ENCODE measurements at places on chromosomes 2 and 18.

- DNase-seq = no peak
Measured at GRCh38 chr2:132638313-132639040, 31.5 kb downstream of the LYPD1 start.

GRCh38 chr2:68751397-68752339 lies 17.1 kb downstream of the ARHGAP25 start:
- peak; percentile 85 for DNase-seq

DNA sequence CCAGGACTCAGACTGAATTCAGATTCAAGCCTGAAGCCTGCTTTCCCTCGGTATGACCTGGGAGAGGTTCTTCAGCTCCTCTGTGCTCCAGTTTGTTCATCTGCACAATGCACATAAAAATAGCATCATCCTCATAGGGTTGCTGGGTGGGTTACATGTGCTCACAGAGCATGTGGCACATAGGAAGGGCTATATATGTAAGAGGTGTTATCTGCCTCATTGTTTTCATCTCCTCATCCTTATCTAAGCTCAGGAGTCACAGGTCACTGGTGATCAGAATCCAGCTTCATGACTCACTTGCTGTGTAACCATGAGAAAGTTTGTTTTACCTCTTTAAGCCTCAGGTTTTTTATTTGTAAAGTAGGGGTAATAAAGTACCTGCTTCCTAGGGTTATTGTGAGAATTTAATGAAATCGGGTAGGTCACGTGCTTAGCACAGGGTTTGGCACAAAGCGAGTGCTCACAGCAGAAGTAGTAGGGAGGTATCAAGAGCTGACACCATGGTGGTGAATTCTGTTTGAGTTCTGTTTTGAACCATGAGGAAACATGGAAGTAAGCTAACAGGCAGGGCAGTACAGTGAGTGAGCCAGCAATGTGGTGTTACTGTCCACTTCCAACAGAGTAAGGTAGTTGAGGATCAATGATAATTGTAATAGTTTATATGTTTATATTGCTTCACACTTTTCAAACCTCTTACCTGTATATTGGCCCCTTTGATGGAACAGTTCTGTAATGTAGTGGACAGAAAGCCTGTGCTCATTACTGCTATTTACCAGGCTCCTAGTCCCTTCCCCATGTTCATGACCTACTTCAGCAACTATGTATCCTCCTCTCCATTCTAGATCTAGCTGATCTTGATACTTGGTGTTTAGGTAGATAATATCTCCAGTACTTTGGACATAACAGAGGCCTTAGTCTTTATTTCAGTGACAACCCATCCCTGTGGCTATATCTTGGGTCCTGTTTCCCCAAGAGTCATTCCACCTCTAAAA lies 141.4 kb upstream of the LTBP1 start:
- no peak for DNase-seq

GRCh38 chr2:141605163-141605562 lies 525.7 kb downstream of the LRP1B start:
- no peak for DNase-seq

DNA sequence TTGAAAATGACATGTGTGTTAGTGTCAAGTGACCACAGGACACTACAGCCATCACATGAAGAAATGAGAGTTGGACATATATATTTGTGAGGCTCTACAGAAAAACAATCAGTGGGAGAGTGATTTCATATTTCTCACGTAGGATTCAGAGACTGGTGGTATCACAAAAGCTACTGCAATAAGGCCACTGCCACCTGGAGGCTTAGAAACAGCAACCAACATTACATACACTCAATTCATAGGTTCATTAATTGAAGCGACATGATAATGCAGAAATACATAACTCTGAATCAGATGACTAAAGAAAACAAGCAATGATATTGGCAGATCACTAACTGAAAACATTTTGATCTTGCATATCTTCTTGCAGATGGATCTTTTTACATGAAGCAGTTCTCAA lies 248.1 kb upstream of the KLHL14 start:
- DNase-seq = no peak

DNA sequence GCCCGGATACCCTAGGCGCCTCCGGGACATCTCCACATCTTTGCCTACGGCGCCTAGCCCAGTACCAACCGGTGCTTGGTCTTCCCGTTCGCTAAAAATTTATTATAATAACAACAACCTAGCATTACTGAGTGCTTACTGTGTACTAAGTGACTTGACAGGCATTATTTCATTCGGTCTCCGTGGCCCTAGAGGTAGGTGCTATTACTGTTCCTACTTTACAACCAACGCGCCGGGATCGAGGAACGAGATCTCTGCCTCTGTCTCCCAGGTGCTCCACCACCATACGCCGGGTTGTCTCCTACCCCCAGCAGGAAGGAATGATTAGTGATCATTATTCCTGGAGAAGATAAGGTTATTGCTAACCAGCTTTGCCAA lies 657 bp upstream of the BIN1 start:
- no peak for DNase-seq

GRCh38 chr18:36028859-36029258 lies 38.5 kb downstream of the RPRD1A start:
- no peak for DNase-seq

DNA sequence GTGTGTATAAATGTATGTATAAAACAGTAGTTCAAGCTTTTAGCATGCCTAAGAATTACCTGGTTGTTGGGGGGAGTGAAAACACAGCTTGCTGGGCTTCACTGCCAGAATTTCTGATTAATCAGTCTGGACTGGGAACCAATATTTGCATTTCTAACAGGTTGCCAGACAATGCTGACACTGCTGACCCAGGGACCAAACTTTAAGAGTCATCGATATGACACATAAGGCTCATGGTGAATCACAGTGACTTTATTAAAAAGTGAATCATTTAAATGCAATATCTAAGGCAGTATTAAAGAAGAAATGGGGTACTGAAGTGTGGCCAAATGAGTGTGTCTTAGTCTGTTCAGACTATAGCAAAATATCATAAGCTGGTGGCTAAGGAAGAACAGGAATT lies 195.9 kb upstream of the DTNA start:
- no peak for DNase-seq

DNA sequence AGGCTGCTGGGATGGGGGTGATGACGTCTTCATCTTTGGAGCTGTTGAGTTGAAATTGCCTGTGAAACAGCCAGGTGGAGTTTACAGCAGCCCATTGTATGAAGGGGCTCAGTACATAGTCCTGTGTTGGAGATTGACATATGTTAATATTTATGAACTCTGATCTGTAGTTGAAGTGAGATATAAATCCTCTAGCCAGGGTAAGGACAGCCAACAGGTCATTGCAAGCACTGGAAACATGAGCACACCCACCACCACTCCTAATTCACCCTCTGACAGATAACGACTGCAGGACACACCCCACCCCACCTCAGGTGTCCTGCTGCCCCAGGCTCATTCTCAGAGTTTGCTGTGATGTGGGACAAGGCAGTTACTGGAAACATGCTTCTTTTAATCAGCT lies 112.4 kb upstream of the TRIB2 start:
- DNase-seq = no peak

- DNase-seq = peak; percentile 17
Measured at GRCh38 chr18:58297198-58297597, 253.2 kb downstream of the NEDD4L start.

DNA sequence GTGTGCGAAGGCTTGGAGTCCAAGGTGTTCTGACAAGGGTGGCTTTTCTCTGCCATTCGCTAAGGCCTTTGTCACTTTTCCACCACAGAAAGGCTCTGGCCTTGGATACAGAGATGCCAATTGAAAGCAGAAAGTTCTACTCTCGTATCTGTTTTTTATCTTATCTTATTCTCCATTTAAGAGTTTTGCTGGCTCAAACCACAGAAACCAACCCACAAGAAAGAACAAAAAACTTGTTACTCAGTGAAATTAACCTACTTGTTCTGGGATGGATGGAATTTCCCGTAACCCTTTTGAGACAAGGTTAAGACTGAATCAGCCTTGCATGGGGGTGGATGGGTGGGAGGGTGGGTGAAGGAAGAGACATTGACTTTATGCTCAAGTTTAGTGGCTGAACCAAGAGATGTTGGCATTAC lies 221.7 kb downstream of the CDH20 start:
- DNase-seq = no peak

GRCh38 chr2:72126186-72127100 lies 21.2 kb downstream of the CYP26B1 start:
- no peak for DNase-seq

GRCh38 chr2:206274434-206275311 lies at the start of gene ZDBF2:
ZDBF2 (plus strand) TSS chr2:206274663; CDS start chr2:206281850, 7,187 bp downstream.
- peak; percentile 51 for DNase-seq

GRCh38 chr2:182937870-182938269 lies 71.4 kb upstream of the FRZB start:
- DNase-seq = no peak

GRCh38 chr2:227183657-227184367 lies 19.4 kb downstream of the COL4A3 start:
- no peak for DNase-seq

- no peak for DNase-seq
Measured at GRCh38 chr2:179487010-179487731, 222.5 kb upstream of the SESTD1 start.

- DNase-seq = no peak
Measured at GRCh38 chr2:230267556-230267955, 42.0 kb downstream of the SP140 start.

DNA sequence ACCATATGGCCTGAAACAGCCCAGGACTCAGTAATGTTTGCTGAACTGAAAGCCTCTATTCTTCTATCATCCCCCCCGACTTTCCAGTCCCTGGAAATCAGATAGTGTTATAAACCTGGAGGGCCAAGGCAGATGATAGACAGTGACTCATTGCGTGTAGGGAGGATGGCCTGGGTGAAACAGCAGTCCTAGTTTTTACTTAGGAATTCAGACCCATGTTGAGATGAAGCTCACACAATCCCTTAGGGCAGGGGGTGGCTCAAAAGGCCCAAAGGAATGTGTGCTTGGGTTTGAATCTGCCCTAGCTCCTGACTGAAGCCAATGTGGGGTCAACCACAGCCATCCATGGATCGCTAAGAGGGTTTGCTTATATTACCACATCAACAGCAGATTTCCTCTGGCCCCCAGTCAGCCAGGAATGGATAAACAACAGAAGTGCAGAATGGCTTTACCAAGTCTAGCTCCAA lies 43.9 kb upstream of the STPG4 start:
- DNase-seq = peak; percentile 100

- DNase-seq = no peak
Measured at GRCh38 chr18:32707147-32707546, 65.7 kb downstream of the KLHL14 start.

GRCh38 chr2:193985272-193985671 lies 1671.8 kb upstream of the SLC39A10 start:
- DNase-seq = no peak

GRCh38 chr2:120765678-120766469 lies 30.2 kb downstream of the GLI2 start:
- peak; percentile 73 for DNase-seq

- DNase-seq = peak; percentile 22
Measured at GRCh38 chr2:232325324-232326273, 53.0 kb upstream of the ALPP start.

DNA sequence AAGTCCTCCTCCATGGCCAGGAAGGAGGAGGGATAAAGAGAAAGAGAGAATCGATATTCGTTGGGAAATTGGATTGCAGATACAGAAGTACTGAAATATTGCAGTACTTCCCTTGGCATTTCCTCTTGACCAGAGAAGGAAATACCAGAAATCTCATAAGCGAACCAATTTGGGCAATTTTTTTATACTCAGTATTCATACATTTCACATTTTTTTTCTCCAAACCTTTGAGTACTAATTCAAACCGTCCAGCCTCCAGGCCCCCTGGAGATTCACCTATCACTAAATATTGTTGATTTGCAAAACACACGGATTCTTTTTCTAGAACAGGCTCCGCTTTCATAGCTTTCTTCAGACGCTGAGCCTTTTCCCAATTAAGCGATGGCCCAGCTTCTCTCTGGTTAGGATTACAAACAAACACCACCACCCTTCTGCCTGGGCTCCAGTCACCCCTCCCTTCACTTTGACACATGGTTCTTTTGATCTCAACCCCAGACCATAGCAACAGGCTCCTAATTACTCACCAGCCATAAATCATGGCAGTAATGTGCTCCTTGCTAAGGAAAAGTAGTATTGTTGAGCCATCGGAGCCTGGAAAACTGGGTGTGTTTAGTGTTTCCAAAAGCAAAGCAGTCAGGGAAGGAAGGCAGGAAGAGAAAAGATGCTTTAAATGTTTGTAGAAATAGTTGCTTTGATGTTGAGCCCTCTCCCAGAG lies 138.4 kb upstream of the CCDC68 start:
- peak; percentile 50 for DNase-seq

DNA sequence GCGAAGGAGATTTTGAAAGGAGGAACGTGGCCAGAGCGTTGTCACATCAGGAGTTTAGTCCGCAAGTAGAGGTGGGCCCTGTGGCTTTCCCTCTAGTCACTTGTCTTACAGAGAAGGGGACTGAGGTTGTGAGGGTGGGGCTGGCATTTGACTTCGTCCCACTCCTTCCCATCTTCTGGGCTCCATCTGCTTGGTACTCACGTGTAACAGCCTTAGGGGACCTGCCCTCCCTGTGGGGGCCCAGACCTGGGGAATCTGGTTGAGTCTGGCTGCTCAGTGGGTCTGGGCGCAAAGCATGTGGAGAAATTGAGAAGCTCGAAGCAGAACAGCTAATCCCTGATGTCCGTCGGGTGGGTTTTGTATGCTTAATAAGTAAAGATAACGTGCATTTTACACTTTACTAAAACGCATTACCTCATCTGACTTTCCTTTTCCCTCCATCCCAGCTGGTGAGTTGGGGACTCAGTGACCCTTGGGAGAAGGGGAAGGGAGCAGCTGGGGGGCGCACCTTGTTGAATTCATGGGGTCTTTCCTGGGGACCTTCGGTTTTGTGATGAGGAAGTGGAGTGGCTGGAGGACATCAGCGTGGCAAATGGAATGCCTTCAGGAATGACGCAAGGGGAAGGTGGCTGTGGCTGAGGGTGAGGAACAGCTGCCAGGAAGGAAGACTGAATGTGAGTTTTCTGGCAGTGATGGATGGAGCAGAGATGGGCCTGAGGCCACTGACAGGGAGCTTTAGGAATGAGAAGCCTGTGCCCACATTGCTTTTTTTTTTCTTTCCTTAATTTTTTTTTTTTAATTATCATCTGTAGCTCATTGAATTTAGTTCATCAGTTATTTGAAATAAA lies 44.8 kb downstream of the ASAP2 start:
- DNase-seq = peak; percentile 87

- peak; percentile 23 for DNase-seq
Measured at GRCh38 chr2:54671875-54672589, 51.4 kb upstream of the EML6 start.

DNA sequence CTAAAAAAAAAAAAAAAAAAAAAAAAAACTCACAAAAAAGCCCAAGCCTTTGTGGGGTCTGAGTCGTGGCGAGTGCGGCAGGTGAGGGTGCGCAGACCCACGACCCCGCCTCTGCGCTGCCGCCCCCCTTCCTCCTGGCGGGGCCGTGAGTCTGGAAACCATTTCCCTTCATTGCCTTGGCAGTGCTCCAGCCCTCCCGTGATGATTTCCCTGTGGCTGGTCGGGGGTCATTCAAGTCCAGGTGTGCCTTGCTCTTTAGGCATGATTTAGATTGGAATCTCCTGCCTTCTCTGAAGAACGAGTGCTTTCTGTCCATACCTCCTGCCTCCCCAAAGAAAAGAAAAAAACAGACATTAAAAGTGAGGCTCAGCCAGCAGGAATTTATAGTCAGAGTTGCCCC lies 161.8 kb downstream of the FAM210A start:
- DNase-seq = no peak

Measured in fibroblast of skin of scalp (primary cell).